ENCODE measurements at places on chromosomes 11 and 22. TPM values are rescaled to one million over a fixed set of nuclear protein-coding genes. Genes with fewer than 3 reads are reported as not detected.

Gene OR4D5
- total RNA-seq, result 1.2 TPM

Gene PIM3
- 33.0 TPM for total RNA-seq

Gene POTEH
- not detected for total RNA-seq

Gene APOBEC3F
- total RNA-seq, result 3.1 TPM

Gene HBD
- total RNA-seq, result not detected
